Glutamatergic neuron (in vitro differentiated cells): ENCODE measurements at places on chromosomes 3 and 15. TPM values are rescaled to one million over a fixed set of nuclear protein-coding genes. Genes with fewer than 3 reads are reported as not detected.

COMMD2 gene
- total RNA-seq = 60.8 TPM

SERPINI2 gene
- not detected for total RNA-seq

DNA sequence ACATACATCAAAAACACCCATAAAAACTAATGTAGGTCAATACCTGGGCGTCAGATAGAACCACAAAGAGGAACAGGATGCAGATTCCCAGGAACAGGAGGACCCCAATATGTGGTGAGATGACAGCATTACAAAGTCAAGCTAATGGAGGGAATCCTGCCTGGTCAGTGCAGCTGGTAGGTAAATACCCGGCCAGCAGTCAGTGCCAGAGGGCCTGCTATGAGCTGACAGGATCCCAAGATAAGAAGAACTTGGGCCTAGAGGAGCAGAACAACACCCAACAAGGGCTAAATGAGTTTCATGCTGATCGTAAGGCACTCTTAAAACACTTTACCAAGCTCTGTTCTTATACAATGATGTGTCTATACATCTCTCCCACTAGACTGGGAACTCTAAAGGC, 61.2 kb upstream of the KCNMB2 start:
- no peak for DNase-seq
- H3K4me3 ChIP-seq = no peak overlapping the region
- H3K27me3 ChIP-seq = peaks cover under 1% of the 10 kb centered on the region
- H3K4me1 ChIP-seq = peaks cover 4% of the 10 kb centered on the region
- H3K36me3 ChIP-seq = no peaks in the 10 kb centered on the region
- no peak overlapping the region for H3K27ac ChIP-seq

GRCh38 chr3:180911876-180912303, 580 bp upstream of the FXR1 start:
- no peaks in the 10 kb centered on the region for H3K36me3 ChIP-seq
- DNase-seq = no peak
- peaks cover 19% of the 10 kb centered on the region for H3K4me1 ChIP-seq
- peaks cover 4% of the 10 kb centered on the region for H3K27me3 ChIP-seq
